Endodermal cell (in vitro differentiated cells): ENCODE measurements at places on chromosomes 4 and X.

GRCh38 chr4:16505726-16506125 is 279.5 kb upstream of the TAPT1 start:
- peak; percentile 80 for DNase-seq

DNA sequence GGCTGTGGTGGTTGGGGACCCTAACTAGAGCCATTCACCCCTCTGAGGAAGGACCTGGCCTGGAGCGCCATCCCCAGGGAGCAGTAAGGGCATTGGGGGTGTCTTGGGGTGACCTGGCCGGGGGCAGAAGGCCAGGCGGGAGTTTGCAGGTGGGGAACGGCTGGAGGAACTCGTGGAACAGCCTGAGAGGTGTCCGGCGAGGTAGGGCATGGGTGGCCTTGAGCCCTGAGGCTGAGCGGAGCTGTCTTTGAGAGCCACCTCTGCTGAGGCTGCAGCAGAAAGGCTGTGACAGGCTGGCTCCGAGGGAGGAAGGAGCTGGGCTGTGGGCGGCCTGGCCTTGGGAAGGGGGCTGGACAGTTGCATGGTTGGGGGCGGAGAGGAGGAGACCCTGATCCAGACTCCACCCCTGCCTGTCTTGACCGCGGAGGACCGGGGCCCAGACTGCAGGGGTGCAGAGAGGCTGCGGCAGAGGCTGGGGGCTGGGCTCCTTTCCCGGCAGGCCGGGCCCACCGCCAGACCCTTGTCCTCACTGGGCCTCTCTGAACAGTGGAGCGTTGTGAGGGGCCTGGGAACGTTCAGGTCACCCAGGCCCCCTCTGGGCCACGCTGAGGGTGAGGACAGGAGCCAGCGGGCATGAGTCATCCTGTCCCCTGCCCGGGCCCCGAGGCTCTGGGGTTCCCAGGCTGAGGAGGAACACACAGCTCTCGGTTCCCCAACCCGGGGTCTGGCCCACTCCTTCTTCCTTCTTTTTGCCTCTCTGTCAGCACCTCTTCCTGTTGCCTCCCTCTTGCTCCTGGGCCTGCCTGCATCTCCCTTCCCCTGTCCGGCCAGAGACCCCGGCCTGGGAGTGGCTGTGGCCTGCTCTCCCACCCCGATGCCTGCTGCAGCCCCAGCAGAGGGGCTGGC is 8.1 kb downstream of the SH3BP2 start:
- DNase-seq, result peak; percentile 87

DNA sequence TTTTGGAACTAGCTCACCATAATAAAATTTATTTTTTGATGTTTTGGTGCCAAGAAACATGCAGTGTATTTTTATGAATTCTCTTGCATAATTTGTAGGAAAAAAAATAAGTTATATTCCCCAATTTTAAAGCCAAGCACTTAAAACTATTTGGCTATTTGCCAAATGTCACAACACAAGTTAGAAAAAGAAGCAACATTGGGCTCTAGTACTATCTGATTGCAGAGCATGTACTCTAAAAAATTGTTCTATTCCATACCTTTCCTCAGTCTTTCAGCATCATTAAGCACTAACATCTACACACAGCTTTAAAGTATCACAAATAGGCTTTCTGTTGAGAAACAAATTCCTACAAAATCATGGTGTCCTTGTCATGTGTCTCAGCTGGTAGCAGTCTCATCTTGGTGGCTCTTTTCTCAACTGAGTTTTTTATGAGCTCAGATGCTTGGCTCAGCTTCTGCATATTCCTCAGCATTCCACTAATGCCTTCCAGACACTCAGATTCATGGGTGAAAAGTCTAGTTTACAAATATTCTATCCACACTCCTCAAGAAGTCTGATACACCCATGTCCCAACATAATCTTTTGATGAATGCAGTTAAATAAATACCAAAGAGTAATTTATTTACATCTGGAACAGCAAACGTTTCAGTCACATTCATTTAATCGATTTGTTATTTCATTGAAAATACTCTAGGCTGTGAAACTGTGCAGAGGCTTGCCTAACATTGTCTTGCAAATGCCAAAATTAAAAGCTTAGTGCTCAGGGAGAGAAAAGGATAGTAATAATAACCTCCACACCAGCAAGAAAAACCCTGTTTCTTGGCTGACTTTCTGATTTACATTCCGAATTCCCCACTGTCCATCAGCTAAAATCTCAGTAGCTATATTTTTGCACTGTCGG is 2209.9 kb downstream of the PCDH7 start:
- DNase-seq, result no peak

DNA sequence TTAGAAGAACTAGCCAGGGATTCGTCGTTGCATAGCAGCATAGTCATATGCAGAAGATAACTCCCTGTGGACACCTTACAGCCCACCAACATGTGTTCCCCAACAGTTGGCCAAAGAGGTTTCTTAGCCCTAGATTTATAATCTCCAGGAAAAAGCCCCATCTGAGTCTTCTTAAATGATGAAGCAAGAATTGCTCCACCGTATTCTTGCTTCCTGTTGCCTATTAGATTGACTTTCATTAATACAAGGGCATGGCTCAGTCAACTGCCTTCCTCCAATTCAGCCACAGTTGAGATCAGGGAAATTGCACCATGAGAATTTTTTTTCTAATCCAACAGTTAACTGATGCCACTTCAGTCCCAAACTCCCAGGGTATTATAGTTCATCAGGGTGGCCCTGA is 5.2 kb upstream of the AFF2 start:
- no peak for DNase-seq

DNA sequence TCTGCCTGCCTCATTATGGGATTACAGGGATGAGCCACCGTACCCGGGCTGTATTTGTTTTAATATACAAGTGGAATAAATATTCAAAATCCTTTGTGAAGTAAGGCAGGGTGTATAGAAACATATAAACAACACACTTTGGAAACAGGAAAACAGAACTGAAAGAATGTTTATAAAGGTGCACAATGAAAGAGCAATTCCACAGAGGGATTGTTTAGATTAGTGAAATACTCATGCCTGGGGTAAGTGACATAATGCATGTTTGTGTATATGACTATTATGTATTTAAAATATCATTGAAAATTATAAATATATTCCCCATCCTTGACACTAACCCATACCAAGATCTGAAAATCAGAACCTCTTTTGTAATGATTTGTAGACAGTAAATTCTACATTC is 45.0 kb upstream of the NR3C2 start:
- no peak for DNase-seq

DNA sequence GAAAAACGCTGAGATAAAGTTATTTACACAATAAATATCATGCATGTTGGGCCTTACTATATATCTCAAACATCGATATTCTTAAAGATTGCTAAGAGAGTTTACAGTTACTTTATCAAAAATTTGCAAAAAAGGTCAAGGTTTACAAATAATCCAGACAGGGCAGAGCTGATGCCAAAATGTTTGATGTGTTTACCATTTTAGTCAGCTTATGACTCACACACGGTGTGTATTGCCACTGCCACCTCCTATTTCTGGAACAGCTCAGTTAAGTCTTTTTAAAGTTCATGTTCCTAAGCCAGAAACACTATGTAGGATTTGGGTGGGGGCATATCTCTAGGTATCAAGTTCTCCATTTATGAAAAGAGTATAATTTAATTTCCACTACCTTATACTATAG is 580.6 kb downstream of the INPP4B start:
- no peak for DNase-seq

GRCh38 chr4:40194602-40195161 is 2.1 kb upstream of the RHOH start:
- DNase-seq, result no peak

DNA sequence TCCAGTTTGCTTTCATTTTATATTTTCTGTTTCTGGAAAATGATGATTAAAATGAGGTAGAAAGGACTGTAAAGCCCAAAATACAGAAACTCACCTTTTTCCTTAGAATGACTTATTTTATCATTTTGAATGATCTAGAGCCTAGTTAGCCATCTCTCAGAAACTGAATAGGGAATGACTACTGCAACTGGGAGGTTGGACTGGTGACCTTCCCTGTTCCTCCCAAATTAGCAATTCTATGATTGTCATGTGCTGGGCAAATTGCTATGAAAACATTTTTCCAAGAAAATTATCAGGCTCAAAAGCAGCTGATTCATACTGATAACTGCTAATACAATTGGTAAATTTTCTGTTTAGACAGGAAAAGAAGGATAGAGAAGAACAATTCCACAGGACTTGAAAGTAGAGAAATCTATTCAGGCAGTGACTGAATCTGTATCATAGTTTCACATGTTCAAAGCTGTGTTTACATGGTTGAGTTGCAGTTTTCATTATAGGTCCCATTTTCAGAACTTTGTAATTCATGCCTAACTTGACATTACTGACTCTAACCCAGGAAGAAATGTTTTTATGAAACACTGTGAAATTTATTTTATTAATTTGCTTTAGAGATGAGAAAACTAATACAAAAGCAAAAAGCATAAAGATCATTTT is 43.4 kb upstream of the SEC24B start:
- DNase-seq, result no peak

DNA sequence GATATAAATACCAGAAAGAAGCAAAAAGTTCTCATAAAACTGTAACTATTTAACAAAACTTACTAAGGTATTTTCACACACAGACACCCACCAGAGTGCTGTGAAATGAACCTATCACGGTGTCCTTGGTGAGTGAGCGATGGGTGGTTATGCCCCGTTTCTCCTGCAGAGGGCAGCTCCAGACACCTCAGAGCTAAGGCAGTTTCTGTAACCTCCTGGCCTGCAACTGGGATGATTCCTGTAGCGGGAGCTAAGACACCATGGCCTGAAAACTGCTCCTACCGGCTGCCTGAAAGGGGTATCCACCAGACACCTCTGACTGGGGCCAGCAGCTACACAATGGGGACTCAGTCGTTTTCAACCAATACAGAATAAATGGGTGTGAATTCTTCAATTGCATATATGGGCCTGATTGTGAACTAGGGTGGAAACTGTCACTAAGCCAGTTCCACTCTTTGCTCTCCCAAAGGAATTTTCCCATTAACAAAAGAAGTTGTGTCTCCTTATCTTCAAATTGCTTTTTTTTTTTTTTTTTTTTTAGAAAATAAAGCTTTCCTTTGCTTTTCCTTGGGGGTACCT is 2375.8 kb upstream of the TENM3 start:
- peak; percentile 95 for DNase-seq
